ENCODE measurements at places on chromosomes 13 and 19.

- DNase-seq, result no peak
These were observed 119.5 kb downstream of the SHISA2 start for GRCh38 chr13:25932365-25932764.

DNA sequence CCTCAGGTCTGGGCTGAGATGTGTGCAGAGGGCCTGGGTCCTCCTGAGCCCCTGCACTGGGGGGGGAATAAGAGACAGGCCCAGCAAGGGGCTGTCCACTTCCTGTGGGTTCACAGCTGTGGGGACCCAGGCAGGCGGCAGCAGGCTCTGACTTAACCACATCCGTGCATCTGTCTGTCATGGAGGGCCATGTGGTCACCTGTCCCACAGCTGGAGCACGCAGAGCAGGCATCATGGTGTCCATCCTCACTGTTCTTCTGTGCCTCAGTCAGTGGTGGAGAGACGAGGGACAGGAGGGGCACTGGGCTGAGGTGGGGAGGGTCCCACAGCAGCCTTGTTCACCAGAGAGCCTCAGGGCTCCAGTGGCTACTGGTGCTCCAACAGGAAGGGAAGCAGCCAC is 16.3 kb upstream of the KIR3DL3 start:
- no peak for DNase-seq

- no peak for DNase-seq
These were observed 77.2 kb downstream of the KLF12 start for GRCh38 chr13:74056801-74057542.

- no peak for DNase-seq
These were observed 267.2 kb downstream of the PCDH9 start for GRCh38 chr13:66962953-66963352.

DNA sequence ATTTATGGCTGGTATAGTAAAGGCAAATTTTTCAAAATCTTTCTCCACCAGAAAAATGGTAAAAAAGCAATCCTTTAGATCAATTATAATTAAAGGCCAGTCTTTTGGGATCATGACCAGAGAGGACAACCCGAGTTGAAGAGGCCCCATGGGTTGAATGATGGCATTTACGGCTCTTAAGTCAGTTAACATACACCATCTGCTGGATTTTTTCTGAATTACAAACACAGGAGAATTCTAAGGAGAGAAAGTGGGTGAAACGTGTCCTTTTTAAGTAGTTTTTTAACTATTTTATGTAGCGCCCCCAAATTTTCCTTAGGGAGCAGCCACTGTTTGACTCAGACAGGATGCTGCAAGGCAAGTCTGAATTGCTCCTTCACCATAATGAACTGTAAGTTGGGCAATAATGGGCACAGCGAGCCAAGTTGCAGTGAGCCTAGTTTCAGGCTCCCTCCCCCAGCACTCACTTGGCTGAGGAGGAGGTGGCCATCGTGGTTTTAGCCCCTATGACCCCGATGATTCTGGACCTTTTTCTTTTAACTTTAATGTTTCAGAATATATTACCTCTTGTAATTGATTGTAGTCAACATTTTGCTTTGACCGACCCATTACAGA is 13.6 kb upstream of the ZNF611 start:
- no peak for DNase-seq

GRCh38 chr13:105442949-105443699 is 1092.3 kb downstream of the EFNB2 start:
- DNase-seq, result peak; percentile 89

DNA sequence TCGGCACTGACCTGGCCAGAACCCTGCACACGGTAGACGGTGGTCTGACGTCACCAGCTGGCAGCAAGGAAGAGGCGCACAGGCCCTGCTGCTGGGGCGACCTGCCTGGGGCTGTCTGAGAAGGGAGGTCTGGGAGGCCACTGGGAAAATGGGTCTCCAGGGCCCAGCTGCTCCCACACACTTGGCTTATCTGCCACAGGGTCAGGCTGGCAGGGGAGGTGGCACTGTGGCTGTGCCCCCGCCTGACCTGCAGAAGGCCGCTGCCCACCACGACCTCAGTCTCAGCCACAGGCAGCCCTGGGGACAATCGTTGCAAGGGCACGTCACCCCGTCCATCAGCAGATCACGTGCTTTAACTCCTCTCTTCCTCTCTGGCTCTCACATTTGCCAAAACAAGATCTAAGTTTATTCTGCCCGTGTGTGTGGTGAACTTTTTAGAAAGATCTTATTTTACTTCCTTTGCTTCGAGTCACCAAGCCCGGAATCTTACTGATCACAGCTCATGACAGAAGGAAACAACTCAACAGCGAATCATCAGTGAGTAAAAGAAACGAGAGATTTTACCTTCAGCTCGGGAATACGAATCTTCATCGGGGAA is 45.2 kb upstream of the RANBP3 start:
- DNase-seq, result peak; percentile 3

DNA sequence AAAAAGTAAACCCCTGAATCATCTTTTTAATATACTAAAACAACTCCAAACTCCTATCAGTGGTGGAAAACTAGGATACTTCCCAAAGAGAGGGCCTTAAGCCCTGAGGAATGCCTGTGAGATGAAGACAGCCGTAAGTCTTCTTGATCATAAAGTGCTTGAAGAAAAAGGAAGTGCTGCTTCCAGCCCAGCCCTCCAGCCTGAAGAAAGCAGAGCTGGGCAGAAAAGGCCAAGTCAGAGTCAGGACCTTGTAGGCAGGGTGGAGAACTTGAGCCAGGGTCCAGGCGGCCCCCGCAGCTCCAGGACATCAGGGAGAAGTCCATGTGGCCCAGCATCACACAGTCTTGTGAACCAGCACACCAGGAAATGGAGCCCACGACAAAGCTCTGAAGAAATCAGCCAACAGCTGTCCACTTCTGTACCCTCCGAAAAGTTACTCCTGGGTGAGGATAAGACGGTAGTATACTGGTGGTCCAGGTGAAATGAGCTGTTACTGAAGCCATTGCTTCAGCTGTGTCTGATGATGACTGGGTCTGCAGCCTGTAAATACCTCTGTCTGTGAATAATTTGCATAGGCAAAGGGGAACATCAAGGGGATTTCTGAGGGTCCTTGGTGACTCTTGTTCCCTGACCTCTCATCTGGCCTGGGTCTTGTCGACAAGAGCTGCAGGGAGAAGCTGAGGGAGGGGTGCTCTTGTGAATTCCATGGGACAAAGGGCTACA is 18.7 kb upstream of the CRYL1 start:
- no peak for DNase-seq

GRCh38 chr13:32267836-32268439 is 47.2 kb downstream of the ZAR1L start:
- DNase-seq, result peak; percentile 8

- DNase-seq, result no peak
These were observed 6.8 kb downstream of the DCUN1D2 start for GRCh38 chr13:113483504-113484293.

GRCh38 chr19:17205237-17206140 is 9.7 kb upstream of the USE1 start:
- DNase-seq, result no peak

GRCh38 chr13:68998056-68998455 is 1109.6 kb upstream of the ATXN8OS start:
- no peak for DNase-seq

GRCh38 chr13:76293346-76293745 is 592.9 kb downstream of the KCTD12 start:
- peak; percentile 64 for DNase-seq

DNA sequence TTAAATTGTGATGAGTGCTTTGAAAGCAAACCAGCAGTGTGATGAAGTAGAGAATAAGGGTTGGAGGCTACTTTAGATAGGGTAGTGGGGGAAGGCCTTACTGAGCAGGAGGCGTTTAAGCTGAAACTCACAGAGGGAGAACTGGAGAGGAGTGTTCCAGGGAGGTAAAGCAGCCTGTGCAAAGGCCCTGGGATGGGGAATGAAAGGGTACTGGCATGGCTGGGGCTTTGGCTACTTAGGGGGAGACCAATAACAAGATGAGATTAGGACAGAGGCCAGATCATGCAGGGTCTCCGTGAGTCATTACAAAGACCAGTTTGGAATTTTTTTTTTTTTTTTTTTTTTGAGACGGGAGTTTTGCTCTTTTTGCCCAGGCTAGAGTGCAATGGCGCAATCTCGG is 1.1 kb downstream of the PPP5C start:
- DNase-seq, result no peak

DNA sequence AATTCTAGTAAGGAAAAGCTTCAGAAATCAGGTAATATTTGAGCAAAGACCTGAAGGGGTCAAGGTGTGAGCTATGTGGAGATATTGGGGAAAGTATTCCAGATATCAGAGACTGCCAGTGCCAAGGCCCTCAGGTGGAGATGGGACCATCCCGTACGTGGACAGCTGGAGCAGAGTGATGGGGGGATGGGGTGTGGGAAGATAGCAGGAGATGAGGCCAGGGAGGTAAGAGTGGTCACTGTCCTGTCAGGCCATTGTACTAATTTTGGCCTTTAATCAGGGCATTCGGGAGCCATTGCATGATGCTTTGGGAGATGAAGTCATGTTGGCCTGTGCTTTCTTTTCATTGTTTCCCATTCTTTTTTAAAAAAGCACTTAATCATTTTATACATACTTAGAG is 13.1 kb upstream of the GPR18 start:
- DNase-seq, result no peak

DNA sequence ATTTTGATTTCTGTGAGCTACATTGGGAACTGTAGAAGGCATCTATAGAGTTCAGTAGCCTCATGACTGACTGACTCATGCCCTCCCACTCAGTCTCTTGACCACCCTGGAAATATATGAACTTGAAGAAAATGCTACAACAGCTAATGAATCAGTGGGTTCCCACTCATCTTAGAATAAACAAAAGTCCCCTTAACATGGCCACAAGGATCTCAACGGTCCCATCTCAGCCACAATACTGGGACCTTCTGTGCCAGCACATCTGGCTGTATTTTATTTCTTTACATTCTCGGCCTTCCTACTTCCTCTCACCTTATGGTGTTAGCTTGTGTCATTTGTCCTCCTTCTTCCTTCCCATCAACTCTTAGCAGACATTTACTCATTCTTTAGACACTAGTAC is 619.8 kb downstream of the DCT start:
- DNase-seq, result no peak

DNA sequence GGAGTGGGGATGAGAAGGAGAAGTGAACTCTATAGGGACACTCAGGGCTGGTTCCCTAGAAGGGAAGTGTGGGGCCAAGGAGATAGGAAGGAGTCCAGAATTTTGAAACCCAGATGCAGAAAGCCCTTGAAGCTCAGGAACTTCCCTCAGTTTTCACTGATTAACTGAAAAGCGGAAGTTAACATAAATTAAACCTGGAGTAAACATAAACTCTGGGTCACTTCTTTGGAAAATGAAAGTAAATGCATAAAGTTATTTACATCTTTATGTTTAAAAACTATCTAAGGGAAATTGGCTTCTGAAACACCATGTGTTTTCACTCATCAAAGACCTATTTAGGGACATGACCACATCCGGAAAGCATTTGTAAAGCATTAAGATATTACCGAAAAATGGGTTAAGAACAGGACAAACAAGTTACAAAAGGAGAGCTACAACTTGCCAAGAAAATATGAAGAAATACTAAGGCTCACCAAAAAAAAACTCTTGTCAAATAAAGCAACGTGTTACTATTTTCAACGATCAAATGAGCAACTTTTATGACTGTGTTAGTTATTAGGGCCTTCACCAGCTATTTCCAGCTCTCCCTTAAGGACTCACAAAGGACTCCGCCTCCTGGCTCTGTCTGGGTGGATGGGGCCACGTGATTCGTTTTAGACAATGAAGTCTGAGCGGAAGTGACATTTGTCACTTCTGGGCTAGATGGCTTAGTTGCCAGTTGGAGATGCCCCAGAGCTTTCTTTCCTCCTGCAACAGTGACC is 439.1 kb upstream of the ZNF507 start:
- DNase-seq, result no peak

- no peak for DNase-seq
These were observed 36.9 kb downstream of the DHRS12 start for GRCh38 chr13:51767100-51767499.

- no peak for DNase-seq
These were observed 2.8 kb downstream of the ZNF667 start for GRCh38 chr19:56474308-56474707.

- no peak for DNase-seq
These were observed 17.3 kb downstream of the PLD3 start for GRCh38 chr19:40365613-40366401.

- DNase-seq, result no peak
These were observed 1.2 kb upstream of the ENOX1 start for GRCh38 chr13:43787997-43788396.

DNA sequence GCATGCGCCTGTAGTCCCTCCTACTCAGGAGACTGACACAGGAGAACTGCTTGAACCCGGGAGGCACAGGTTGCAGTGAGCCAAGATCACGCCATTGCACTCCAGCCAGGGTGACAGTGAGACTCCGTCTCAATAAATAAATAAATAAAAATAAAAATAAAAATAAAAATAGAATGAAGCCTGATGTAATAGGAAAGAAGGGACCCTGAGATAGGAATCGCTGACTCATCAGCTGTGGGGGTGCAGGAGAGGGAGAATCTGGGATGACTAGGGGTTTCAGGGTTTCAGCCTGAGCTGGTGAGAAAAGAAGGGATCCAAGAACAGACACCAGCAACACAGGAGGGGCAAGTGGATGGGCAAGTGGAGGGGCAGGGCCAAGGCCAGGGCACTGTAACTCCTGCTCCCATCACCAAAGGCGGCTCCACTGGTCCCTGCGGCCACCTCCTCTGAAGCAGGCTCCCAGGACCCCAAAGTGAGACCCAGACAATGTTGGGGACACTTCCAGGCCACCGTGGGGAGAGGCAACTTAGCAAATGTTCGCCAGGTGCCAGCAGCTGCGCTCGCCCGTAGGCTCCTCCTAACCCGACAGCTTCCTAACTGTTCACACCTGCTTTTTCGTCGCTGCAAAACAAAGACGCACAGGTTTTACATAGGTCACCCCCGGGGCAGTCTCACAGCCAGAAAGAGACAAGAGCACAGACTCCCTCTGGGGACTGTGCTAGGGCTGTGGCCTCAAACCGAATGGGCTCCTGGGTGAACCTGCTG is 1.2 kb downstream of the HAUS8 start:
- DNase-seq, result no peak

DNA sequence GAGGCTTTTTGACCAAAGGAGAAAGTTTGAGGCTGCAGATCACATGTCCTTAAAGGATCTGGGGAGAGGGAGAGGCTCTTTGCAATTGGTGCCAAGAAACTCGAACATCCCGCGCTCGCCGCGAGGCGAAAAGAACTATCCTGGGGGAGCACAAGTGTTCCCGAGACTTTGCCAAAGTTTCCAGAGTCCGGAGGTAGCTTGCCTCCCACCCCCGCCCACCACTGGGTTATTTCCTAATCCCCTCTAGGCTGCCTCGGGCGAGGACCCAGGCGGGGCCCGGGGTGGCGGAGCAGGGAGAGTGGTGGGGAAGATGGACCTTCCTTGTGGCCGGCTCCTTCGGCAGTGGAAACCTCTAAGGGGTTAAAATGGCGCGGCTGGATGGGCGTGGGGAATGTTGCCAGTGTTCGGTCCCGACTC is 114.5 kb downstream of the KCNRG start:
- no peak for DNase-seq

GRCh38 chr19:17680230-17680722 is 7.9 kb downstream of the UNC13A start:
- peak; percentile 76 for DNase-seq
